ENCODE measurements at places on chromosomes 6 and 20.

GRCh38 chr20:44649976-44650375 lies 1.5 kb downstream of the ADA start:
- no peak for DNase-seq

GRCh38 chr6:44116641-44117382 lies 10.4 kb downstream of the MRPL14 start:
- DNase-seq, result no peak

DNA sequence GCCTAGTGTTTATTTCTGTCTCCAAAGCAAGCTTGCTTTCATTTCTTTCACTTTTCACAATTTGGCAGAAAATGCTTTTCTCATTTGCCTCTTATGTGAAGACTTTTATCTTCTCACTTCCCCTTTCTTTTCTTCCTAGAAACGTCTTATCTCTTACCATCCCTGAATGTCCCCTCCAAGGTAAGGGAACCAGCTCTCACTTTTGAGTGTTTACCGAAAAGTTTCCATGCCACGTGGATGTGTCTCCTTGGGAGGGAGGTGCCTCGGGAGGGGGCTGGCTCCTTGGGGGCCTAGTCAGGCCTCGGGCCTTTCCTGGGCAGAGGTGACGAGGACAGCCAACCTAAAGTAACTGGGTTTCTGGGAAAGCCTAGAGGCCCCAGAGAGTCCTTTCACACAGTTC lies 127.4 kb downstream of the CD24 start:
- no peak for DNase-seq

GRCh38 chr6:81614292-81614691 lies 138.2 kb downstream of the TENT5A start:
- DNase-seq, result no peak

DNA sequence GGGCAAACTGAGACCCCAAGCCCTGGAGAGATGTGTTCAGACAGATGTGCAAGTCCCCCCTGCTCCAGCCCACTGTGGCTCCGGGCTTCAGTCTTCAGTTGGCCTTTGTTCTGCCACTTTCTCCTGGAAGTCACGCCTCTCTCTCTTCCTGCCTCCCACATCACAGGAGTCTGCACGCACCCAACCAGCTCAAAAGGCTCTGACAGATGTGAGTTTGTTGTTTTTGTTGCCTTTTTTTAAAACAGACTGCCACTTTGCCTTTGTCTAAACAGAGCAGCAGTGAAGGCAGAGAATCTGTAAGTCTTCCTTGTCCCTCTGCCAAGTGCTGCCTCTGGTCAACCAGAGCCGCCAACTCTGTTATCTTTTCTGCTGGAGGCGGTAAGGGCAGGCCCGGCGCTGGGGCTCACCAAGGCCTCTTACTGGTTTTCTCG lies 149.7 kb downstream of the TFAP2C start:
- no peak for DNase-seq

GRCh38 chr6:163323274-163323673 lies 91.2 kb upstream of the QKI start:
- DNase-seq, result no peak

- DNase-seq, result no peak
Measured at GRCh38 chr20:18645851-18646250, 58.0 kb downstream of the DTD1 start.

- no peak for DNase-seq
Measured at GRCh38 chr6:116165596-116165995, 39.7 kb upstream of the COL10A1 start.

DNA sequence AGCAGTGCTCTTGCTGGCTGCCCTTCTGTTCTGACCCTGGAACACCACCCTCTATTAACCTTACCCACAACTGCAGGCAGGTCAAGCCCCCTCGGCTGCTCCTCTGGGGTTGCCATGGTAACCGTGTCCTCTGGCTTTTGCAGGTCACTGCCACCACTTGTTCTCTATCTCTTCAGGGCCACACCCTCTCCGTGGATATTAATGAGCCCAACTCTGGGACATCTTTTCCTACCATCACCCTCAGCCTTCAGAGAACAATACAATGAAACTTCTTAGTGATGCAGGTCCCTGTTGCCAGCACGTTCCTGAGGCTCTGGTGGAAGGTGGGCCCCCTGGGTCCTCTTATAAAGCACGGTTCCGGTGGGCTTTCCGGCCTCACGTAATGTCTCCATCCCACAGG lies 30.8 kb upstream of the MICB start:
- DNase-seq, result no peak

DNA sequence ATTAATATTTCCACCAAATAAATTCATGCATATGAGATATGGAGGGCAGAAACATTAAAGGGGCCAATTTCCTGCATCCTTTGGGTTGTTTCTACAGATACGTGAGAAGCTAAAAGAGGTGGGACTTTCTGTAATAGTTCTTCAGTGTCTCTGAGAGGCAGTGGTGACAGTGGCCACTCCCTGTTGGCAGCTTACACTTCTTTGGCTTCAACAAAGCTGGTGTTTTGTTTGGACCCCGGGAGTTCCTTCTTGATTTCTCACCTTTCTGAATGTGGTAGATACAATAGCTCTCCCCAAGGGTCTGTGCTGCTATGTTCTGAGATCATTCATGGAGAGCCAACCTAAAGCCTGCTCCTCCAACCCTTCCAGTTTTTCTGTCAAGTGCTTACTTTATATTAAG lies 7.8 kb downstream of the PLCB1 start:
- no peak for DNase-seq

DNA sequence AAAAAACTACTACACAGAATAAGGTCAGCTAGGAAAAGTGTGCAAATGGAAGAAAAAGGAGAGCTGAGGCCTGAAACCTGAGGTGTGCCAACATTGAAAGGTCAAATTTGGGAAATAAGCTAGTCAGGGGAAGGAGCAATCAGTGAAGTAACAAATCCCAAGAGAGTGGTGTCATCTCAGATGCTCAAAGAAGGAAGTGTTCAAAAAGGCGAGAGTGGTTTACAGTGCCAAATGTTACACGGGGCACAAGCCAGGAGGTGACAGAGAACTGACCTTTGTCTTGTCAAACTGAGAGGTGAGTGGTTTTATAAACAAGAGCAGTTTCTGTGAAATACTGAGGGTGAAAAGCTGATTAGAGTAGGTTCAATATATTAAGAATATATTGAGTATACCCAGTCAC lies 83.0 kb upstream of the TCF21 start:
- DNase-seq, result no peak

DNA sequence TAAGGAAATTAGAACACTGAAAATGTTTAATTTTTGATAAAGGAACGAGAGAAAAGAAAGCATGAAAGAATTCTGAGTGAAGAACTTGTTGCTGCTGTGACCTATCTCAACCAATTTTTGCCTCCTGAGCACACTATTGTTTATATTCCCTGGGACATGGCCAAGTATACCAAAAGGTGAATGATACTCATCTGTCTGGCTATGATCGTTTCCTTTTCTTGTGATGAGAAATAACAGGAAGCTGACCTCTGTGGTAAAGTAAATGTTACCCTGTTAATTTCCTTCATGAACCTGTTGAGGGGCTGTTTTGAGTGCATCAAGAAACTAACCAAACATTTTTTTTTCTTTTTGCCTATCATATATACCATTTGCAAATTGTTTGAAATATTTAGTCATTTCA lies 69.1 kb downstream of the FIG4 start:
- DNase-seq, result no peak

- no peak for DNase-seq
Measured at GRCh38 chr20:20009784-20010253, 7.3 kb upstream of the NAA20 start.

GRCh38 chr6:56715741-56716140 lies 73.1 kb upstream of the DST start:
- no peak for DNase-seq

DNA sequence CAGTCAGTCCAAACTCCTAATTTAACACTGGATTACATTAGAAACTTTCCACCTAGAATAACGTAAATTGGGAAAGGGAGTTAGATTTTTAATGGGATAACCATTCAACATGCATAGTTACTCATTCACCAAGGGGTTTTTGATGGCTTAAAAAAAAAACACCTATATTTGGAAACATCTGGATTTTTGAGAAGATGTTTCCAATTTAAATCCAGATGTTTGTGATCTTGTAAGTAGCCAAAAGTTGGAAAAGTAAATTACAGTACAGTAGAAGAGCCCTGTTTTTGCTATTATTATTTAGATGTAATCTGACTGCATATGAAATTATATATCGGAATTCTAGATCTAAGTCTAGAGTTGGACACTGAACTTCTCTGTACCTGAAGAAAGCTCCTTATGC lies 478.2 kb downstream of the CD83 start:
- no peak for DNase-seq

GRCh38 chr20:973785-974194 lies 28.3 kb downstream of the RSPO4 start:
- DNase-seq, result no peak

GRCh38 chr6:170027647-170028043 lies 263.2 kb downstream of the DLL1 start:
- DNase-seq, result no peak

GRCh38 chr6:89347825-89348224 lies 4.7 kb downstream of the UBE2J1 start:
- DNase-seq, result no peak

- no peak for DNase-seq
Measured at GRCh38 chr20:58092353-58092752, 136.1 kb downstream of the ANKRD60 start.

GRCh38 chr6:21947731-21948386 lies 349.0 kb downstream of the PRL start:
- DNase-seq, result no peak

- DNase-seq, result no peak
Measured at GRCh38 chr6:87907521-87907920, 140.1 kb upstream of the SPACA1 start.

- no peak for DNase-seq
Measured at GRCh38 chr6:18997375-18997826, 610.3 kb downstream of the RNF144B start.

- no peak for DNase-seq
Measured at GRCh38 chr6:139823808-139824126, 449.3 kb upstream of the CITED2 start.

DNA sequence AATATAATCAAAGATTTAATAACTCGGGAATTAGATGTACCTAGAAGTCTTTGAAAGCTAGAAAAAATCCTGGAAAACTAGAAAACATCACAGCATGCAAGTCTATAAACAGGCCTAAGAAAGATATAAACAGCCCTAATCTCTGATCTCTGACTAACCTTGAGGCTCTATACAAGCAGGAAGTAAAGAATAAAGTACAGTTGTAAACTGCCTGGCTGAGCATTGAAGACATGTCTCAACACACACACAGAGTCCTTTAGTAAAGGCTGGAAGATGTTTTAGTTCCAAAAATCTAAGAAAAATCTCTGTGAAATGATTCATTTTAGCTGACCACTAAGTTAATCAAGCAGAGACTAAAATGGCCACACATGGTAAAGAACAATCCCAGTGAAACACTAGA lies 774.5 kb downstream of the EYS start:
- no peak for DNase-seq

GRCh38 chr6:17397764-17398194 lies 4.4 kb downstream of the CAP2 start:
- DNase-seq, result no peak

- DNase-seq, result no peak
Measured at GRCh38 chr6:166739117-166739975, 112.3 kb upstream of the RPS6KA2 start.

DNA sequence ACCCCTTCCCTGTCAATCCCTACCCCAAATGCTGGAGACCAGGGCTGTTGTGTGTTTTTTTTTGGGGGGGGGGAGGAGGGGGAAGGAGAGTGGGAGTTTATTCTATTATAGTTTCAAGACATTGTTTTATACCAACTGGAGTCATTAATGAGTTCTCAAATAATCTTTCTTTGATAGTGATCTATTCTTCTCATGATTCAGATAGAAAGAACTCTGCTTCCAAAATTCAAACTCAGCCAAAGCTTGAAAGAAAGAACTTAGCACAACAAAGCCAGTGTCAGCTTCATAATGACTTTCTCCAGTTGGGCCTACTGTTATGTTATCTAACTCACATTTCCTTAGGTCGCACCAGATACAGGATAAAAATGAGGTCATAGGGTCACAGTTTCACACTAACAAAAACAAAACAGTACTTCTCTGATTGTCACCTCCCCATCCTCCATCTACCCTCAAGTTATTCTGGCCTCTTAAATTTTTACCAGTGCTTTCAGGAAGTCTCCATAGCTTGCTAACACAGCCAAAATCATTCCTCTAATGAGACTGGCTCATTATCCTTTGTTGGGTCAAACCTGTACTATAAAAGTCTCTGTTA lies 19.0 kb upstream of the MAP3K7 start:
- no peak for DNase-seq

DNA sequence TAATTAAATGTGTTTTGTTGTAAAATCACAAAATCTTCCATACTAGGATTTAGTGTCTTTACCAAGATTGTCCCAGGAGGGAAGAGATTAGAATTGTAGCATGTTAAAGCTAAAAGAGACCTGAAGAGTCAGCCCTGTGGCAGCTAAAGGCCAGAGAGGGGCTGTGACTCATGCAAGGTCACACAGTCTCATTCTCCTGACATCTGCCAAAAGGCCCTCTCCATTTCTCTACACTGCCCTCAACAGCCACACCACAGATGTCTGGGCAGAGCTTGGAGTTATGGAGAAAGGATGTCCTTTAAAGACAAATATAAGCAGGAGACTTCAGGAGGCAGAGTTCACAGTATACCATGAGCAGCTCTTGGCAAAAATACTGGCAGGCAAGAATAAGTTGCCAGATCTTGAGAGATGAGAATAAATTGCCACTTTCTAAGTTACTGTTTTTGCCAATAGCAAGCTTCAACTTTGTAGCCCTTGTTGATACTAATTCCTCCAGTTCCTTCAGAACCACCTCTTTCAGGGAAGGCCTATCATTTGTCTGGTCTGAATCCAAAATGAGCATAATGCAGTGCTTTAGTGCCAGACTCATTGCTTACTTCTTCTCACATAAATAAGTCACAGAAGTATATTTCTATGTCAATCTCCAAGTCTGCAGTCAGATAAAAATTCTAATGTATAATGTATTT lies 41.7 kb downstream of the AKIRIN2 start:
- no peak for DNase-seq

- no peak for DNase-seq
Measured at GRCh38 chr6:144447472-144447871, 162.3 kb downstream of the UTRN start.

GRCh38 chr6:42142118-42142835 lies at the start of gene C6orf132:
Gene C6orf132, minus strand, starts transcription at chr6:42142620. Its CDS starts 176 bp downstream, at chr6:42142444.
- DNase-seq, result no peak

All from activated T-helper 1 cell treated with anti-CD3 and anti-CD28 coated beads, Interleukin-2, amount 50 U/mL, for 16 hours (primary cell).